ENCODE measurements at places on chromosomes 16 and 17. TPM values are rescaled to one million over a fixed set of nuclear protein-coding genes. Genes with fewer than 3 reads are reported as not detected.

Gene CD300LF
- not detected for total RNA-seq

Gene C1QBP
- total RNA-seq, result 352 TPM

Gene VMO1
- total RNA-seq, result 0.11 TPM

Gene ACSM2A
- not detected for total RNA-seq

Gene C16orf46
- 0.25 TPM for total RNA-seq

All from uterine smooth muscle cell (primary cell).